ENCODE measurements at places on chromosomes 3 and 15. TPM values are rescaled to one million over a fixed set of nuclear protein-coding genes. Genes with fewer than 3 reads are reported as not detected.

DNA sequence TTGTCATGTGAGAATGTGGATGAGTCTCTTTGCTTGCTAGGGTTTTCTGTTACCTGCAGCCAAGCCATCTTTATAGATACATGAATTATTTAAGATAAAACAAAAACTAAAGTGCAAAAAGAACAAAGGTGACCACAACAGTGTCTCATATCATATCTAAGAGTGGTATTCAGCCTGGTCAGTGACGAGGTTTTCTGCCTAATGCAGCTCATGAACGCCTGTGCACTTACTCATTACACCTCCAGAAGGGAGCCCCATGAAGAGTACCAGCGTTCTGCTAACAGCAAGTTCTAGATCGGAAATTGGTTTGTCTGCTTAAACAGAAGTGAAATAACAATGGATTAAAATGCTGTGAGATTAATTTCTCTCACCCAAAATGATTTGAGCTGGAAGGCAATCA, 19.2 kb downstream of the PXYLP1 start:
- no peak for DNase-seq

- DNase-seq = no peak
Observed at GRCh38 chr3:37162501-37163245, 11.7 kb downstream of the LRRFIP2 start.

DNA sequence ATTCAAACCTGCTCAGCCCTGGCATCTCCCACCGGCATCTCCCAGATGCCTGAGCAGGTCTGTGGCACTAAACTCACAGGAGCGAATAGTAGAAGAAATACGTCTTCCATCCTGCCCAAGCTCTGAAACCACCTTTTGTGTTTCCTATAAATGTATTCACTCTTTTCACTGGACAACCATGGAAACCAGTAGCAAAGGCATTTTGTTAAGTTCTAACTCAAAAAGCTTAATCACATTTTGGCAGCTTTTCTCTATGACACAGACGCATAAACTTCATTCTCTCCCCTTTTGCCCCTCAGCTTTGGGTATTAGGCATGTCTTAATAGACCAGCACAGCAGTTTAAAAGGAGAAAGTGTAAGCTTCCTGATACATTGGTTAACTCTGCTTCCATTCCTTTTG, 24.5 kb upstream of the ARNT2 start:
- DNase-seq = no peak

- no peak for DNase-seq
Observed at GRCh38 chr15:63887630-63888029, 53.9 kb upstream of the HERC1 start.

GRCh38 chr3:8445861-8446260, 55.8 kb upstream of the LMCD1 start:
- DNase-seq = no peak

GRCh38 chr3:115681736-115682135, 58.4 kb downstream of the GAP43 start:
- DNase-seq = no peak

- DNase-seq = no peak
Observed at GRCh38 chr3:129001806-129002572, 885 bp downstream of the EFCC1 start.

DNA sequence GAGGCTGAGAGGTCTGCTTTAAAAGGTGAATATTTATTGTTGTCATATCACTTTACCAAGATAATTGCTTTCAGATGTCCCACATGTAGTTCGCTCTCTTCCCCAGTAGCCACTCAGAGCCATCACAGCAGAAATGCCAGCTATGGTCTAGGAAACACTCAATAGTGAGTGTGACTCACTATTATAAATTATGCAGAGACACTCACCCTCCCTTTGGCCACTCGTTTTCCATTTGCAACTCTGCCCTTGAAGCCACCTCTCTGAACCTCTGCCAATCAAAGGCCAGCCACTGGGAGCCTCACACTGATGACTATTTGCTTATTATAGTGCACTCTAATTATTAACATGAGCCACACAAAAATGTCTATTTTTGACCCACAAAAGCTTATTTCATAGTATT, 328.1 kb upstream of the ATP10A start:
- no peak for DNase-seq

DNA sequence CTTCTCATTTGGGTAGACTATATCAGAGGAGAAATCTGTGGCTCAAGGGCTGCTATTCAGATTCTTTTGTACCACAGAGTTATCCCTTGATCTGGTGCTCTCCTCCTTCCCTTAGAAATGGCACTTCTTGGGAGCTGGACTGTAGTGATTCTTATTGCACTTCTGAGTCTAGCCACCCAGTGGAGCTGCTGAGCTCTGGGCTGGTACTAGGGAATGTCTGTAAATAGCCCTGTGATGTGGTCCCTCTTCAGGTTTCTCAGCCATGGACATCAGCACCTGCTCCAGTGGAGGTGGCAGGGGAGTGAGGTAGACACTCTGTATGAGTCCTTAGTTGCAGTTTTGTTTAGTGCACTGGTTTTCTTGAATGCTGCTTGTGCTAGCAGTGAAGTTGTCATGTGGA, 1292.6 kb downstream of the SI start:
- no peak for DNase-seq

DNA sequence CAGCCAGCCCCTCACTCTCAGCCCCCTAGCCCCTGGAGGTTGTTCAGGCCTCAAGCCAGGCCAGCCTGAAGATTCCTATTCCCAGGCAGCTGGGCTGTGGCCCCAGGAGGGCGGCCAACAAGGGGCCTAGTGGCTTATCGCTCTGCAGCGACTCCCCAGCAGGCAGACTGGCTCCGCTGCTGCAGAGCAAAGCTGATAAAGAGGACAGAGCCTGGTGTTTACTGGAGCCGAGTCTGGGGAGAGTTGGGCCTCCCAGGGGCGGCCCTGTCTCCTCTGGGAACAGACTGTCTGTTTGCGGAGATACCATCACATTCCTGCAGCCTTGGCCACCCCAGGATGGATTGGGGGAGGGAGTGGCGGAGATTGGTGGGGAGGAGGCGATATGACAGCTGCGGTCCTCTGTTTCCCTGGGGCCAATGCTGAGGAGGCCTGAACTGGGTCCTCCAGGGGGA, 22.4 kb upstream of the SMAD6 start:
- peak; percentile 84 for DNase-seq

- DNase-seq = no peak
Observed at GRCh38 chr15:92843814-92844213, 56.3 kb upstream of the CHD2 start.

GRCh38 chr3:197798863-197799262, 7.8 kb downstream of the LRCH3 start:
- no peak for DNase-seq

DNA sequence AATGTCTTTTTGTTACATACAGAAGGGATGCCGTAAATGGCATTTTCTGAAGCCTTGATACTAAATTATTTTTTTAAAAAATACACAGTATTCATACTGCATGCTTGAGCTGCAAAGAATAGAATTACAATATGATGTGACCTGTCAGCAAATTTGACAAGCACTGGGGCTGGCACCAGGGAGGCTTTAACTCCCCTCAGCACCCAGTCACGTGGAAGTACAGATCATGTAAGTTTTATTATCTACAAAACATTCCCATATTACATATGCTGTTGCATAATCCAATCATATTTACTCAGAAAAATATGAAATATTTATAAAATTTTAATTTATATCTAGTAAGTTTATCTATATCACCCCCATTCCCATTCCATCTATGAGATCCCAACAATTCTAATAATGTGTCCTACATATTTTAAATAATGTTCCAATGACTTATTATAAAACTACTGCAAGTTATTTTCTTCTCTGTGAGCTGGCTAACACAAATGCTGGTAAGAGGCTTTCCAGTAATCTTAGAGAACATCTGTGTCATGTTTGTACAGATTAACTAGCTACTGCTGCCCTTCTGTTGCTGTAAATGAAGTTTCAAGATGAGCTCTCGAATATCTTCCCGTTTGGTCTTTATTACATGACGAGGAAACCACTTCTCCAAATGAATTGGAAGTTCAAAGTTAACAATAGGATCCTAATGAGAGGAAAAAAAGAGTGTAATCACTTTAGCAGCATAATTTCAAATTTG, 5.2 kb upstream of the IMPG2 start:
- DNase-seq = peak; percentile 50

DNA sequence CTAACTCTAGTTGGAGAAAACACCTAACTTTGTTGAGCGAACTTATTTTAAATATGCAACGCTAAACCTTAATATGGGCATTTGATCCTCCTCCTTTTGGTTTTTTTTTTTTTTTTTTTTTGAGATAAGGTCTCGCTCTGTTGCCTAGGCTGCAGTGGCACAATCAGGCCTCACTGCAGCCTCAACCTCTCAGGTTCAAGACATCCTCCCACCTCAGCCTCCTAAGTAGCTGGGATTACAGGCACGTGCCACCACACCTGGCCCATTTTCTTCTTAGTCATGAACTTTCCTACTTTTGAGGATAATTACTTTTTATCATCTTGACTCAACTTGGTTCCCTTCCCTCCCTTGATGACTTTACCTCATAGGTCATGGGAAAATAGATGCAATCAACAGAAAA, 3.9 kb downstream of the NUSAP1 start:
- no peak for DNase-seq

GRCh38 chr3:64612916-64613526, 74.8 kb downstream of the ADAMTS9 start:
- no peak for DNase-seq

DNA sequence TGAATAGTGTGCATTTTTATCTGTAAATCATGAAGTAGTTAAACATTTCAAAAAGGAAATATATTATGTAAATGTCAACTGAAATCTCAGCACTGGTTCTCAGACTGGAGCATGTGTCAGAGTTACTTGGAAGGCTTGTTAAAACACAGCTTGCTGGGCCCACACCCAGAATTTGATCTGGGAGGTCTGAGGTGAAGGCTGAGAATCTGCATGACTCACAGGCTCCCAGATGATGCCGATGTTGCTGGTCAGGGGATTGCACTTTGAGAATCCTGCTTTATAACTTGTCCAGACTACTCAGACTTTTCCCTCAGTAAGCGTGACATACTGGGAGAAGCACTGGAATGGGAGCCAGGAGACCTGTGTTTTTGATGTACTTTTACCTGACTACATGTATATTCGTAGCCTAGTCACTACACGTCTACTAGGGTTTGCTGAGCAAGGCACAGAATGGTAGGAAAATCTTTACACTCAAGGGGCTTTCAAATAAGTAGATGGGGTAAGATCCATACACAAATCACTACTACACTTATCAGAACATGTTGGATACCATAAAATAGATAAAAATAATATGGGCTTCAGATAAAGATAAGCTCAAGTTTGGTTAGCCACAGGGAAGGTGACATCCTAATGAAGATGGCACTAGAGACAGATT, 77.1 kb upstream of the MEX3B start:
- no peak for DNase-seq

DNA sequence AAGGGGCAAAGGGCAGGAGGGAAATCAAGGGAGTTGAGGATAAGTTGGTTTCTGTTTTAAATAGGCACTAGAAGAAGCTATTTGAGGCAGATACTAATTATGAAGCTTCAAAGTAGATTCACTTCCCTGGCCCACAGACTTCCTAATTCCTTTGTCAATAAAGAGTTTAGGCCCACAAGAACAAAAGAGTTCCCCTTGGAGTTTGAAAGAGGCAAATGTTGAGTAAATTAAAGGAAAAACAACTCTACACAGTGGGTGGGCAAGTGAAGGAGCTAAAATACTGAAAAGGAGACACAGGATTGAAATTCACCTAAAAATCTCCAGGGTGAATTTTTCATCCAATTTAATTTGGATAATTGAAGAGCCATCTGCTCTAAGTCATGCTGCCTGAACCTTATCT, 411.7 kb upstream of the RORA start:
- no peak for DNase-seq

The NPHP3 gene
- 3.8 TPM for polyA plus RNA-seq

The GRK7 gene
- not detected for polyA plus RNA-seq

The KIF7 gene
- 0.04 TPM for polyA plus RNA-seq

The LRRC31 gene
- 0.74 TPM for polyA plus RNA-seq

The CNTN3 gene
- polyA plus RNA-seq = 0.78 TPM

The SNTN gene
- polyA plus RNA-seq = not detected

The SLC26A6 gene
- polyA plus RNA-seq = 5.1 TPM

The CCDC54 gene
- not detected for polyA plus RNA-seq

The TMF1 gene
- polyA plus RNA-seq = 5.9 TPM

The CAND2 gene
- 0.38 TPM for polyA plus RNA-seq

The ZMYND10 gene
- 0.23 TPM for polyA plus RNA-seq

The FBXL22 gene
- 0.18 TPM for polyA plus RNA-seq

The CCR1 gene
- 1.4 TPM for polyA plus RNA-seq

The KNG1 gene
- polyA plus RNA-seq = 785 TPM

The NMNAT3 gene
- polyA plus RNA-seq = 1.9 TPM

The CLDN16 gene
- 0.22 TPM for polyA plus RNA-seq

The ASB14 gene
- not detected for polyA plus RNA-seq

The BFSP2 gene
- polyA plus RNA-seq = 0.42 TPM

The RTP2 gene
- polyA plus RNA-seq = not detected

The ADPRH gene
- 0.89 TPM for polyA plus RNA-seq

The IL20RB gene
- 0.14 TPM for polyA plus RNA-seq

The IQCF5 gene
- polyA plus RNA-seq = not detected

The NLGN1 gene
- polyA plus RNA-seq = 0.02 TPM
